Body of pancreas (tissue), 4 donors: ENCODE measurements at places on chromosomes 1 and 21. TPM values are rescaled to one million over a fixed set of nuclear protein-coding genes. Genes with fewer than 3 reads are reported as not detected.

DNA sequence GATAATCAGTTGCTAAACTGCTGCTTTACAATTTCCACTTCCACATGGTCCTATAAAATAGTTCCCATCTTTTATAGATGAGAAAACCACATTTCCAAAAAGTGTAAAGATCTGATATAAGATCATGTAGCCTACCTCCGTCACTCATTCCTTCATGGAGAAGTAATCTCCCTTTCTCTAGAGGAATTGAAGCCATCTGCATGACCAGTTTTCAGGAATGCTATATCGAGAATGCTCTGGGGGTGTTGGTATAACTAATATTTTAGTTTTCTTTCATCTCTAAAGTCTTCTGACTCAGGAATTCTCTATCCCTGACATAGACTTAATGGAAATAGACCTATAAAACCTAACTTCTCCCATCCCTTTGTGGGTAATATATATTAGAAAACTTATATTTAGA lies 173.0 kb upstream of the UBE2U start:
- no peak overlapping the region for H3K27ac ChIP-seq
- H3K27me3 ChIP-seq, result no peaks in the 10 kb centered on the region
- H3K4me1 ChIP-seq, result no peaks in the 10 kb centered on the region
- DNase-seq, result no peak

DNA sequence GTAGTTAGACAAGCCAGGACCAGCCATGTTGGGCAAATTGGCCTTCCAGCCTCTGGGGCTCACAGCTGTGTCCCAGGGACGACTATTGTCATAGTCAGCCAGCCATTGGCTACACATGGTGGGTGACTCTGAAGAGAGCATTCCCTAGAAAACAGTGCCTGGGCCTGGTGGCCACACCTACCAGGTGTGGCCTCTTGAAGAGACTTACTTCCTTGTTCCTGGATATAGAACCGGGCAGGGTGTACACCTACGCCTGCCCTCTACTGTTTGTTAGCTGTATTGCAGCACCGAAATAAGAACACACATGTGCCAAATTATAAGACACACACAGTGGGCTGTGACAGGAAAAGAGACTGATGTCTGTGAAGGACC lies 134.6 kb upstream of the ARHGEF16 start:
- no peak overlapping the region for H3K4me3 ChIP-seq
- DNase-seq, result peak; percentile 81
- H3K36me3 ChIP-seq, result no peaks in the 10 kb centered on the region
- H3K4me1 ChIP-seq, result peaks cover 56% of the 10 kb centered on the region

The GCSAML gene
- total RNA-seq, result not detected

DNA sequence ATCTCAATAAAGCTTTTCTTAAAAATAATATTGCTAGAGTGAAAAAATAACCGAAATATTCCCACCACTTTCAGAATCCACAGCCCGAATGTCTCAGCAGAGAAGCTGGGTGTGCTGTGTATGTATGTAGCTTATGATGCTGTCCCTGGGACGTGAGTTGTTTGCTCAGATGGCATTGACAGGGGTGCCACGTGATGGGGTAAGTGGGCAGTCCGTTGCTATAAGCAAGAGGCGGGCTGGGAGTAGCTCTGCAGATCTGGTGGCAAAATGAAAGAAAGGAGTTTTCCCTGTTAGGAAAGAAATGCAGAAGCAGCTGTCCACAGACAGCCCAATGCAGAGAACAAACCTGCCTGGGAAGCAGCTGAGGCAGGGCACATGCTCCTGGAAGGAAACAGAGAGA lies 3.8 kb upstream of the FAM20B start:
- H3K4me1 ChIP-seq, result peaks cover 13% of the 10 kb centered on the region
- H3K4me3 ChIP-seq, result no peak overlapping the region
- H3K36me3 ChIP-seq, result no peaks in the 10 kb centered on the region

The HRNR gene
- not detected for total RNA-seq

The EFNA1 gene
- total RNA-seq, result 20.2 TPM

DNA sequence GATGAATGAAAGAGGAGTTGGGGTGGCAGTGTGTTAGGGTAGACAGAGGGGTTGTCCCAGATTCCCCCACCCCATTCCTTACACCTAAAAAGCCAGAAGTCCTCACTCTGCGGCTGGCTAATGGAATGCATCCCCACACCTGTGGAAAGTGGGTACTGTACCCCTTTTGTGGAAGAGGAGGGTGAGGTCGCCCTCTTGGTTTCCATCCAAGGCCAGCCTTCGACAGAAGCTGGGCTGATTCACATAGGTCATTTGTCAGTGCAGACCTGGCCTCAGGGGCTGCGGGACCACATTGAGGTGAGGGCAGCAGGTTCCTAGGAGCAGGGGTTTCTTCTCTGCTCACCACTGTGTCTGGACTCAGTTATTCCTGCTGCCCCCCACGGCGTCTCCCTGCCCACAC lies 671.6 kb downstream of the MATN1 start:
- no peaks in the 10 kb centered on the region for H3K27me3 ChIP-seq
- no peaks in the 10 kb centered on the region for H3K36me3 ChIP-seq
- H3K4me3 ChIP-seq, result no peak overlapping the region

DNA sequence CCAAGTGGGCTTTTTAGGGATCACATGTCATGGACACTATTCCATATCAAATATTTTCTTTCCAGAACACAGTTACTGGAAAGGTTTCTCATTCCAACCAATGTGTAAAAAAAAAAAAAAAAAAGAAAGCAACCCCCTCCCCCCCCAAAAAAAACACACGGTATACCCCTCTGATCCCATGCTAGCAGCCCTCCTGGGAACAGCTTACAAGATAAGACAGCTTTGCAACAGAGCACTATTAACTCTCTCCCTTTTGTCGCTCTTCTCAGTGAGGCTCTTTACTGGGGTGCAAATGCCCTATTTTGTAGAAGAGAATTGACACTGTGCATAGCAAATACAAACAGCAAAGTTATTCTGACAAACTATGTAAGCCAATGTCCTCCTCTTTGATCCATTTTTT lies 161.2 kb downstream of the NTMT2 start:
- H3K4me3 ChIP-seq, result no peak overlapping the region
- H3K4me1 ChIP-seq, result no peaks in the 10 kb centered on the region
- no peaks in the 10 kb centered on the region for H3K36me3 ChIP-seq
- no peak overlapping the region for H3K27ac ChIP-seq
- DNase-seq, result no peak
- no peaks in the 10 kb centered on the region for H3K27me3 ChIP-seq

DNA sequence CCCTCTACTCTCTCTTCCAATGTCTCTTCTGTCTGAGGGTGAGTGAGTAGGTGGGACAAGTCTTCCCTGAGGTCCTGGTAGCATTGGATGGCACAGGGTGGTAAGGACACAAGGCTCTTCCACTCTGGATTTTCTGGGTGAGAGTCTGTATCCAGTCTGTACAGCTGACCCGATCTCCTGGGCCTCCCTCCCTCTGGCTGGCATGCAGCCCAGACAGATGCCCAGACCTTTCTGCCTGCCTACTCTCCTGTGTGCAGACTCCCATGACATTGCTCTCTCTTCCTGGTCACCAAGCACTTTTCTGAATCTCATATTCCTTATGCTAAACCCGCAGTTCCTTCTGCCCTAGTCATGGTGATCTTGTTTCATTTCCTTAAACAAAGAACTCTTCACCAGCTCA lies 100.3 kb downstream of the GRIK3 start:
- no peak overlapping the region for H3K27ac ChIP-seq
- no peak for DNase-seq
- H3K4me1 ChIP-seq, result no peaks in the 10 kb centered on the region
- no peaks in the 10 kb centered on the region for H3K36me3 ChIP-seq
- H3K27me3 ChIP-seq, result peaks cover 5% of the 10 kb centered on the region

The TRAPPC10 gene
- 10.9 TPM for total RNA-seq

The PLPPR5 gene
- not detected for total RNA-seq

DNA sequence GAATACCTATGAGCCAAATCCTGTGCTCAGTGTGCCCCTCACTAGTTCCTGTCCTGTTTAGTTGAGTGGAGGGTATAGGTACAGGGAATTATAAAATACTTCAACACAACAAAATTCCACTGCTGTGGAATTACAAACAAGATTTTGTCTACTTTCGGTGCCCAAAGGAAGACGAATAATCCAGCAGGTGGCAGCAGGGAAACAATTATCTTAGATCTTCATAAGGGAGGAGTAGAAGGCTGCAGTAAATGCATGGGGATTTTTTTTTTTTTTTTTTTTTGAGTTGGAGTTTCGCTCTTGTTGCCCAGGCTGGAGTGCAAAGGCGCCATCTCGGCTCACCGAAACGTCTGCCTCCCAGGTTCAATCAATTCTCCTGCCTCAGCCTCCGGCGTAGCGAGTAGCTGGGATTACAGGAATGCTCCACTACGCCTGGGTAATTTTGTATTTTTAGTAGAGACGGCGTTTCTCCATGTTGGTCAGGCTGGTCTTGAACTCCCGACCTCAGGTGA lies 2.0 kb upstream of the PIP5K1A start:
- H3K27me3 ChIP-seq, result no peaks in the 10 kb centered on the region
- peak; percentile 84 for DNase-seq
- no peak overlapping the region for H3K4me3 ChIP-seq
- H3K4me1 ChIP-seq, result peaks cover 26% of the 10 kb centered on the region

The CD1E gene
- not detected for total RNA-seq

DNA sequence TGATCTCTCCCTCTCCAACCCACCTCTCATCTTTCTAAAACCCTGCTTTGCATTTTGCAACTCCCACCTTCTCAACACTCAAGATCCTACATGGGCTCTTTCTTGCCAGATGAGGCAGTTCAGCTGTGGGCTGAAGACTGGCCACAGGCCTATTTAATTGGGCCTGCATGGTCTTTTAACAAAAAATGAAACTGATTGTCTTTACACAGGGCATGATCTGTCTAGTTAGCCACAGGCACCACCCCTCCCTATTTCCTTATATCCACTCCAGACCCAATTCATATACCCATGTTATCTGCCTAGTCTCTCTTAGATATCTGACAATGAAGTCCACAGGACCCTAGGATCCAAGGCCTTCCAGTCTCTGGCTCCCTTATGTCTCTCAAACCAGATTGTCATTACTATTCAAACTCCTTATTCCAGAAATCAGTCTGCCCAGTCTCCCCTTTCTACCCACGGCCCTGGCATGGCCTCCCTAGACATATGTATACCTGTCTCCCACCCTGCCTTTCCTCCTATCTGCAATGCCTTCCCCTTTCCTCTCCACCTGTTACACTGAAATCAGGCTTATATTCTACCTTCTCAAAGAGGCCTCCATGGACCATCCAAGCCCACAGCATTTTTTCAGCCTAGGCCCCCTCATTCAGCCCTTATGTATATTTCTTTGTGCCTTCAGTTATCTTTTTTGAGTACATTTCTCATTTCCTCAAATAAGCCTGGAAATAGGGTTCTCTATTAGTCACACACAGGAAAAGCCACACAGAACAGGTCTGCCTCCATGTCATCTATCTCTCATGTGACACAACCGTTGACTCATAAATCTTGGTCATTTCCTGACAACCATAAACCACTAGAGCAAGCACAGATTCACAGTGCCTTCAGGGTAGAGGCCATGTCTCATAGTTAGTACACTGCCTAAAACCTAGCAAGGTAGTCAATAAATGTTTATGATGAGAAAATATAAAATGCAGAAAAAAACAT lies 39.0 kb downstream of the LPAR3 start:
- H3K4me1 ChIP-seq, result peaks cover 7% of the 10 kb centered on the region

GRCh38 chr1:207244409-207244801 lies 77.1 kb upstream of the CD55 start:
- DNase-seq, result no peak
- peaks cover 10% of the 10 kb centered on the region for H3K4me1 ChIP-seq
- H3K27me3 ChIP-seq, result no peaks in the 10 kb centered on the region
- no peak overlapping the region for H3K4me3 ChIP-seq
- H3K27ac ChIP-seq, result no peak overlapping the region

DNA sequence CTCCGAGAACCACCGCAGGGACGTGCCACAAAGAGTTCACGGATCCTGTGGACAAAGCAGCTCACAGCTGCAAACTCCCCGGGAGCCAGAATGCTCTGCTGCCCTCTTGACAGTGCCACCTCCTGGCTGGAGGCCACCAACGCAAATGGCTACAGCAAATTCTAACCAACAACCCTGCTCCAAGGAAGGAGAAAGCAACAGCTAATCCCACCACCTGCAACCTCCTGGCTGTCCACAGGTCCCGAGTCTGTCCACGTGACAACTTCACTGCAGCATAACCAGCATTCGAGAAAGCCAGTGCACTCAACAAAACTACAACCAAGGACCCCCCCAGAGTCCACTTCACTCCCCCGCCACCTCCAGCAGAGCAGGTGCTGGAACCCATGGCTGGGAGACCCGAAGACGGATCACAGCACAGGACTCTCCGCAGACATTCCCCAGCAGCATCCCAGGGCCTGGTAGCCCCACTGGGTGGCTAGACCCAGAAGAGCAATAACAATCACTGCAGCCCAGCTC lies 17.3 kb downstream of the POFUT2 start:
- H3K27me3 ChIP-seq, result no peaks in the 10 kb centered on the region
- DNase-seq, result no peak
- peaks cover 27% of the 10 kb centered on the region for H3K36me3 ChIP-seq
- H3K4me1 ChIP-seq, result no peaks in the 10 kb centered on the region
- H3K27ac ChIP-seq, result no peak overlapping the region

GRCh38 chr1:169060043-169060722 lies 46.3 kb upstream of the ATP1B1 start:
- no peaks in the 10 kb centered on the region for H3K4me1 ChIP-seq
- H3K27ac ChIP-seq, result no peak overlapping the region

- peak within 1 kb of the TSS; percentile 68 for H3K4me3 ChIP-seq
- H3K27ac ChIP-seq, result peak within 1 kb of the TSS; percentile 84
- H3K4me1 ChIP-seq, result peaks cover 55% of the 10 kb centered on the region
- DNase-seq, result peak; percentile 76
- no peaks in the 10 kb centered on the region for H3K27me3 ChIP-seq
Observed at GRCh38 chr1:92486251-92487077, at the start of gene GFI1. Gene GFI1, minus strand, starts transcription at chr1:92486925. Its CDS starts 3,438 bp downstream, at chr1:92483487.

- H3K27me3 ChIP-seq, result peaks cover 5% of the 10 kb centered on the region
- no peak overlapping the region for H3K27ac ChIP-seq
- no peaks in the 10 kb centered on the region for H3K36me3 ChIP-seq
- H3K4me3 ChIP-seq, result no peak overlapping the region
- peaks cover 17% of the 10 kb centered on the region for H3K4me1 ChIP-seq
Observed at GRCh38 chr1:165234149-165234548, 122.4 kb downstream of the LMX1A start.

GRCh38 chr1:25541889-25542658 lies 1.3 kb upstream of the LDLRAP1 start:
- H3K36me3 ChIP-seq, result no peaks in the 10 kb centered on the region
- no peak for DNase-seq
- no peak overlapping the region for H3K27ac ChIP-seq
- peaks cover 44% of the 10 kb centered on the region for H3K4me1 ChIP-seq
- no peaks in the 10 kb centered on the region for H3K27me3 ChIP-seq

DNA sequence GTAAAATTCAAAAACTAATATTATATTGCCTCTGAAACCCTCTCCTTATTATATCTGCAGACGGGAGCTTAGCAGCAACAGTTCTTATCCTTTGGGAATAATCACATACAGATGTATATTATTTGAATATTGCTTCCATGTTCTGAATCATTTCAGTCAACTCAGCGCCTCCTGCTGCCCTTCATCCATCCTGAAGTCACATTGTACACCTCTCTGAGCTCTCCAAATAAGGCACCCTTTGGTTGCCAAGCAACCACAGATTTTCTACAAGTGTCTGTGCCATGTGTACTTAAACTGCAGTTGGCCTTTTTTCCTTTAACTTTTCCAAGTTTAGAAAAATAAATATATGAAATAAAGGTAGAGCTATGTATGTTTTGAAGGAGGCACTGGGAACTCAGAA lies 384.3 kb downstream of the LRRIQ3 start:
- H3K27me3 ChIP-seq, result no peaks in the 10 kb centered on the region
- H3K27ac ChIP-seq, result no peak overlapping the region
- no peak overlapping the region for H3K4me3 ChIP-seq
- H3K4me1 ChIP-seq, result no peaks in the 10 kb centered on the region
- no peak for DNase-seq

The PCNT gene
- 28.0 TPM for total RNA-seq

- H3K27me3 ChIP-seq, result no peaks in the 10 kb centered on the region
- no peaks in the 10 kb centered on the region for H3K36me3 ChIP-seq
- peaks cover 15% of the 10 kb centered on the region for H3K4me1 ChIP-seq
Observed at GRCh38 chr1:47554901-47555300, 117.1 kb downstream of the FOXD2 start.

The TMEM82 gene
- total RNA-seq, result not detected
